ENCODE measurements at places on chromosomes 4 and X. TPM values are rescaled to one million over a fixed set of nuclear protein-coding genes. Genes with fewer than 3 reads are reported as not detected.
A peak's percentile ranks its signal among the peaks of the same experiment; 100 is the strongest.

GRCh38 chrX:10048707-10049106 lies 81.5 kb downstream of the CLDN34 start:
- no peaks in the 10 kb centered on the region for H3K36me3 ChIP-seq
- no peak overlapping the region for H3K4me3 ChIP-seq
- H3K4me1 ChIP-seq: peaks cover 8% of the 10 kb centered on the region
- no peaks in the 10 kb centered on the region for H3K27me3 ChIP-seq

- H3K4me1 ChIP-seq: peaks cover 6% of the 10 kb centered on the region
- no peak for DNase-seq
- peaks cover 6% of the 10 kb centered on the region for H3K36me3 ChIP-seq
Measured at GRCh38 chr4:108540536-108540935, 79.8 kb upstream of the RPL34 start.

GRCh38 chr4:56959100-56959499 lies 18.3 kb downstream of the NOA1 start:
- no peak for DNase-seq
- no peaks in the 10 kb centered on the region for H3K27me3 ChIP-seq

- no peak overlapping the region for H3K4me3 ChIP-seq
- no peaks in the 10 kb centered on the region for H3K4me1 ChIP-seq
- H3K36me3 ChIP-seq: no peaks in the 10 kb centered on the region
- no peak overlapping the region for H3K27ac ChIP-seq
- no peak for DNase-seq
Measured at GRCh38 chrX:150967786-150968185, 15.3 kb upstream of the HMGB3 start.

DNA sequence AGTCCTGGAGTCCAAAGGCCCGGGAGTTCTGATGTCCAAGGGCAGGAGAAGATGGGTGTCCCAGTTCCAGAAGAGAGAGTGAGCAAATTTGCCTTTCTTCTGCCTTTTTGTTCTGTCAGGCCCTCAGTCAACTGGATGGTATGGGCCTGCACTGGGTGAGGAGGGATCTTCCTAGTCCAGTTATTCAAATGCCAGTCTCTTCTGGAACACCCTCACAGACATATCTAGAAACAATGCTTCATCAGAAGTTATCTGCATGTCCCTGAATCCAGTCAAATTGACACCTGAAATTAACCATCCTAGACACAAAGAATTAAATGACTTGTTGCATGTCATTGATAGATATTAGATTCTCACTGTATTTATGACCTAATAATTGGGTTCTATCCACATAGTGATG lies 48.5 kb upstream of the TSPAN5 start:
- peaks cover 45% of the 10 kb centered on the region for H3K36me3 ChIP-seq
- peak overlapping the region; percentile 89 for H3K27ac ChIP-seq
- DNase-seq: no peak
- peak overlapping the region; percentile 90 for H3K4me3 ChIP-seq
- H3K4me1 ChIP-seq: peaks cover 33% of the 10 kb centered on the region

- DNase-seq: peak; percentile 73
- H3K36me3 ChIP-seq: no peaks in the 10 kb centered on the region
- H3K4me3 ChIP-seq: no peak overlapping the region
- H3K4me1 ChIP-seq: peaks cover 6% of the 10 kb centered on the region
Measured at GRCh38 chr4:87150498-87151261, 69.7 kb downstream of the KLHL8 start.

DNA sequence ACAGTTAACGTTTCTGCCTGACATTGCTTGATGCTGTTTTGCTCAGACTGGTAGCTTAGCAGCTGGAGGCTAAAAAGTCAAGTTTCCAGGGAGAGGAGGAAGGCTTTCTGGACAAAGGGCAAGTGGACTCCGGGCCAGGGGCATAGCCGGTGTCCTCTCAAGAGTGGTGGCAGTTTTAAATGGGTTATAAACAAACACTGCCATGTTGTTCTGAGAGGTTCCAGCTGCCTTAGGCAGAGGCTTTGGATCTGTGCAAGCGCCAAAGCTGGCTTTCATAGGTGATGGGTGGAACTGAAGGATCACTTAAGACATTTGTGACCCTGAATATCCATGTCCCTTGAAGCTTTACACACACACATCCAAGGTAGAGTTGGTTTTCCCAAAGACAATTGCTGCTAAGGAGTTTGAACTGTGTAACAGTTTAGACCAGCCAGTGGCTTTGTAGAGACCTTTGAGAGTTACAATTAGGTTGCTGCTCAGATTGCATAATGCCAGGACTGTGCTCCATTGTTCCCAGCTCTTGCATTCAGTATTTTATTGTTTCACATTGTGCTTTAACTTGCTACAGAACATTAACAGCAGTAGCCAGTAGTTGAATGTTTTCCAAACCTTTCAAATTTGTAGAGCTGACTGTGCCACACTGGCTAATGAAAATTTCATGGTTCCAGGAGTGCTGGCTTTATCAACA lies 54.1 kb upstream of the AP1S2 start:
- H3K4me3 ChIP-seq: no peak overlapping the region
- no peak for DNase-seq
- no peaks in the 10 kb centered on the region for H3K4me1 ChIP-seq
- no peak overlapping the region for H3K27ac ChIP-seq
- H3K36me3 ChIP-seq: no peaks in the 10 kb centered on the region
- peaks cover 9% of the 10 kb centered on the region for H3K27me3 ChIP-seq

DNA sequence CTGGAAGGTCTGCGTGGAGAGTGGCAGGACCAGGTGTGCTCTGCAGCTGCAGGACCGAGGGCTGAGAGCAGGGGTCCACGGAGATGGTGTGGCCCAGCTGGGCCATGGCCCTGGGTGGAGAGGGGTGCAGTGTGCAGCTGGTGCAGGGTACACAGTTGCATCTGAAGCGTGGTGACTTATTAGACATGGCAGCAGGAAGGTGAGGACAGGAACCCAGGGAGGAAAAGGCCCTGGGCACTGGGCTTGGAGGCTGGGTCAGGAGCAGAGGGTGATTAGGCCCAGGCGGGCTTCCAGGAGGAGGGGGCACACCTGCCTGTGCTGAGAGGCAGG lies 214.6 kb upstream of the PSAPL1 start:
- peaks cover 82% of the 10 kb centered on the region for H3K4me1 ChIP-seq
- no peak for DNase-seq
- H3K27me3 ChIP-seq: no peaks in the 10 kb centered on the region
- peaks cover 22% of the 10 kb centered on the region for H3K36me3 ChIP-seq

- H3K27ac ChIP-seq: no peak overlapping the region
- no peaks in the 10 kb centered on the region for H3K27me3 ChIP-seq
- H3K36me3 ChIP-seq: no peaks in the 10 kb centered on the region
- DNase-seq: no peak
- H3K4me3 ChIP-seq: no peak overlapping the region
Measured at GRCh38 chrX:146424422-146424821, 385.1 kb upstream of the CXorf51B start.

DNA sequence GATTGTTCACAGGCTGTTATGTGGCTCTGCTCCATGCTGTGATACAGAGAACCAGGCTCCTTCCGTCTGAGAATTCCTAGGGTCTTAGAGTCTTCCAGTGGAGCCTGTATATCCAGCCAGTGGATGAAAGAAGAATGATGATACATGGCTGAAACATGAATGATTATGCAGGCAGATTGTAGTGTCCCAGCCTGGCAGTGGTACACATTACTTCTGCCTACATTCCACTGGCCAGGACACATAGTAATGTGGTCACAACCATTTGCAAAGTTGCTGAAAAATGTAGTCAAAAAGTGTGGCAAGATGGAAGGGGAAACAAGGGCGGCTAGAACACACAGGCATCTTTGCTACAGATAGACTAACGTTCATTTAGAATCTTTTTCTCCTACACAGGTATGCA lies 4.5 kb upstream of the GBA3 start:
- peaks cover 4% of the 10 kb centered on the region for H3K27me3 ChIP-seq
- no peaks in the 10 kb centered on the region for H3K4me1 ChIP-seq
- no peak overlapping the region for H3K4me3 ChIP-seq
- no peak overlapping the region for H3K27ac ChIP-seq

The BMPR1B gene
- not detected for total RNA-seq

The PCDH11X gene
- 0.07 TPM for total RNA-seq

The LGI2 gene
- total RNA-seq: not detected

The ZNF157 gene
- total RNA-seq: 0.31 TPM

The NWD2 gene
- not detected for total RNA-seq

Data from natural killer cell treated with Interleukin-12 subunit alpha and Interleukin-12 subunit beta and Interleukin-15 and Interleukin-18, amount 100 ng/mL, for 72 hours (primary cell).